ENCODE measurements at places on chromosomes 7 and 10. TPM values are rescaled to one million over a fixed set of nuclear protein-coding genes. Genes with fewer than 3 reads are reported as not detected.
A peak's percentile ranks its signal among the peaks of the same experiment; 100 is the strongest.

The ARHGAP21 gene
- total RNA-seq = 49.5 TPM

- DNase-seq = no peak
These were observed 103.4 kb upstream of the SEMA3D start for GRCh38 chr7:85290269-85290668.

- DNase-seq = peak; percentile 78
These were observed 18.6 kb downstream of the OPALIN start for GRCh38 chr10:96339956-96340904.

DNA sequence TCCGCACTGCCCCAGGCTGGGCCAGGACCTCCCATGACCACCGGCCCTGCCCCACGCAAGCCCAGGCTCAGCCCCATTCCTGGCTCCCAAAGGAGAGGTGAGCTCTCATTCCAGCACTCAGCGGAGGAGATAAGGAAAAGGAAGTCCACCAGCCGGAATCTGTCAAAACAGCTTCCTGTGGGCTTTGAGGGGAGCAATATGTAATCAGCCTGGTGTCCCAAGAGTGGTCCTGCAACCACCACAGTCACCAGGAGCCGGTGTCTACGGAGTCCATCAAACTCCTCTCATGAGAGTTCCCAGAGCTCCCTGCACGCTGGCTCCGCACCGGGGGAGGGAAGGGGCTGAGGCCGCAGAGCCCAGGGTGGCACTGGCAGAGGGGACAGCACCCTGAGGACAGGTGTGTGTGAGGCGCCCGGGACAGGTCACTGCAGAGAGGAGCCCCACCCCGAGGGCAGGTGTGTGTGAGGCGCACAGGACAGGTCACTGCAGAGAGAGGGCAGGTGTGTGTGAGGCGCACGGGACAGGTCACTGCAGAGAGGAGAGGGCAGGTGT is 57.9 kb downstream of the STK32C start:
- no peak for DNase-seq

DNA sequence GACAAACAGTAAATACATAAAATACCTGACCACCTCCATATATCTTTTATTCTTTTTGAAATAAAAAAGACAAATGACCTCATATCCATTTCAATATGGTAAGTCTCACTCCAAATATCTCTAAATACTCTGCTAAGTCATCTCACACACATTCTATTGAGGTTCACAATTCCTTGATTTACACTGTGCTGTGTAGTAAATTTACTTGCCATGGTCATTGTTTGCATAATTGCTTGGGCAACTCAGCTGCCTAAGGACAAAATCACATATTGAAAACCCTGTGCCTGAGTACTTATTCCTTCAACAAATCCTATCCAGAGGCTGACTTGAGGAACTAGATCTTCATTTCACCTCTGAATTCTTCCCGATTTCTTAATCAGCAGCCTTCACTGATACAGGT is 176.4 kb downstream of the THSD7A start:
- DNase-seq = no peak
